Activated naive CD8-positive, alpha-beta T cell treated with anti-CD3 and anti-CD28 coated beads for 36 hours (primary cell): ENCODE measurements at places on chromosomes 7 and 10. TPM values are rescaled to one million over a fixed set of nuclear protein-coding genes. Genes with fewer than 3 reads are reported as not detected.

The UNC5B gene
- total RNA-seq: not detected

GRCh38 chr7:151628846-151629604, 109.3 kb upstream of the RHEB start:
- H3K27me3 ChIP-seq: no peaks in the 10 kb centered on the region
- H3K27ac ChIP-seq: no peak overlapping the region
- H3K4me3 ChIP-seq: no peak overlapping the region
- DNase-seq: no peak
- peaks cover 8% of the 10 kb centered on the region for H3K36me3 ChIP-seq

DNA sequence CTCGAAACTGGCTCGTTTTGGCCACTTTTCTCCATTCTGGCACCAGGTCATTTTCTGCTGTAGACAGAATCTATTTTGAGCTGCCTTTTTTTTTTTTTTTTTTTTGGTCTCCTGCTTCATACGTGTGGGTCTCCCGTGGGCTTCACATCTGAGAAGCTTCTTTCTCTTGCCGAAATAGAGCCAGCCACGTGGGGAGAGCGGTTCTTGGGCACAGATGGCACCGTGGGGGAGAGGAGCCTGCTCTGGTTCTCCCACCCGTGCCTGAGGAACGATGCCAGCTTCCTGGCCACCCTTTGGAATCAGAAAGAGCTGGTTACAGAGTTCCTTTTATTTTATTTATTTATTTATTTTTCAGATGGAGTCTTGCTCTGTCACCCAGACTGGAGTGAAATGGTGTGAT, 48.7 kb upstream of the OCM2 start:
- no peak for DNase-seq
- H3K36me3 ChIP-seq: no peaks in the 10 kb centered on the region
- H3K4me3 ChIP-seq: no peak overlapping the region
- no peak overlapping the region for H3K27ac ChIP-seq
- H3K27me3 ChIP-seq: peaks cover 19% of the 10 kb centered on the region

- H3K27ac ChIP-seq: peak overlapping the region; percentile 92
- DNase-seq: no peak
- peaks cover 27% of the 10 kb centered on the region for H3K4me1 ChIP-seq
- H3K4me3 ChIP-seq: peak overlapping the region; percentile 99
- H3K36me3 ChIP-seq: peaks cover 24% of the 10 kb centered on the region
Observed at GRCh38 chr7:876972-877311, 588 bp downstream of the GET4 start.

The CALHM2 gene
- 4.5 TPM for total RNA-seq

DNA sequence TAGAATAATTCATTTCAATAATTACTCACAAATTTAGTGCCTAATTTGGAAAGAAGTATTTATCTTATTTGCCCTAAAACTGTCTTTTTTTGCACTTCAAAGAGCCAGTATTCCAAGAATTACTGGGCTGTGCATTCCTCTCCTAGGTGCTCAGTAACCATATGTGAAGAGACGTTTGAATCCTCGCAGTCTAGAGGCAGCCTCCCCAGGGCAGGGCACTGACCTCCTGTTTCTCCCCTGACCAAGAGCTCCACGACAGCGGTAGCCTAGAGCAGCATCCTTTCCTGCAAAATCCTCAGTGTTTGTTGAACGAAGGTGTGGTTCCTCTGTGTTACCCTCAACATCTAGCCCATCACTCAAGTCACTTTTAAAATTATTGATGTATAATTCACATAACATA, 113.1 kb downstream of the EEPD1 start:
- H3K27me3 ChIP-seq: no peaks in the 10 kb centered on the region
- DNase-seq: no peak
- H3K36me3 ChIP-seq: no peaks in the 10 kb centered on the region
- no peak overlapping the region for H3K4me3 ChIP-seq
- H3K4me1 ChIP-seq: peaks cover 20% of the 10 kb centered on the region

DNA sequence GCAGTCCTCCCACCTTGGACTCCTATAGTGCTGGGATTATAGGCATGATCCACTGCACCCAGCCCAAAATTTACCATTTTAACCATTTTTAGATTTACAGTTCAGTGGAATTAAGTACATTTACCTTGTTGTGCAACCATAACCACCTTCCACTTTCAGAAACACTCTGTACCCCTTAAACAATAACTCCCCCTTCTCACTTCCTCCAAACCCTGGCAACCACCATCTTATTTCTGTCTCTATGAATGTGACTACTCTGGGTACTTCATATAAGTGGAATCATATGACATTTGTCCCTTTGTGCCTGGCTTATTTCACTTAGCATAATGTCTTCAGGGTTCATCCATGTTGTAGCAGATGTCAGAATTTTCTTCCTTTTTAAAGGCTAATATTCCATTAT, 33.6 kb downstream of the SUFU start:
- DNase-seq: no peak

DNA sequence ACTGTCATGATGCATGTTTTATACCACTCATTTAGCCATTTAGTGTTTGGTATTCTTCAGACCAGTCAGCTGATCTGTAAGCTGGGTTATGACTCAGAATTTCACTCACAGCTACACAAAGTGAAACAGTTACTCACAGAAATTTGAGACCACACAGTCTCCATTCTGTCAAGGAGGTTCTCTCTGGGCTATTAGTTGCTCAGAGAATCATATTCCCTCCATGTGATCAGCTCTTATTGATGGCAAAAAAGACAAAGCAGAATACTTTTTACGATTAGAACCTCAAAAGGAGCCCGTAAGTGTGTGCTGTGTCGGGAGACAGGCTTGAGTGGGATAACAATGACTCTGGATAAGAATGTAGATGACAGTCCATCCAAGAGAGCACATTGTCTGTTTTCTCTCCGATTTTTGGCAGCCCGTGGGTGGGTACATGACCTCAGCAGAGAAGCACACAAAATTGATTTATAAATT, 277.6 kb upstream of the SORCS1 start:
- no peak for DNase-seq
- H3K4me3 ChIP-seq: no peak overlapping the region

DNA sequence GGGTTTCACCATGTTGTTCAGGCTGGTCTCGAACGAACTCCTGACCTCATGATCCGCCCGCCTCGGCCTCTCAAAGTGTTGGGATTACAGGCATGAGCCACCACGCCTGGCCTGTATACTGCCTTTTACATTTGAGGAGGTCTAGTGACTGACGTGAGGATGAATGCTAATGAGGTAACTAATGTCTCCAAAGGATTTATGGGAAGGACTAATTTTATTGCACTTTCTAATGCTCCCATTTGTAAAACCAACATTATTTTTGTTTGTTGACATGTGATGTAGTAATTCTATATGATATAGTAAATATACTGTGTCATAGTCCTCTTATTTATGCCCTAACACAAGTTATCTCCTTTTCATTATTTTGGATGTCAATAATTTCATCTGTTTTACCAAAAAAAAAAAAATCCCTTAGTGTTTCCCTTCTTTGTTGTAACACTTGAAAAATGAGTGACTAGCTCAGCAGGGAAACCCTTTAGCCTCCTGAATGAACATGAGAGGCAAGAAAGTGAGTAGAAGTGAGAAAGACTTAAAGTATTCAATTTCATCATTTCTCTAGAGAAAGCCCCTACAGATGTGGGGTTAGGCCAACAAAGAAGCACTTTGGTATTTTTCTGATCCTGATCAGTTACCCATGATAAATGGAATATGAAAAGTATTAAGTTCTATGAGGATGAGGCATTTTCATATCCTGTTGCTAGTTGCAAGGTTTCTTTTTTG, 596.9 kb upstream of the PCDH15 start:
- no peaks in the 10 kb centered on the region for H3K36me3 ChIP-seq
- no peak overlapping the region for H3K27ac ChIP-seq
- no peak overlapping the region for H3K4me3 ChIP-seq
- no peaks in the 10 kb centered on the region for H3K4me1 ChIP-seq

The CALML5 gene
- not detected for total RNA-seq

The CPA4 gene
- not detected for total RNA-seq

The C1GALT1 gene
- total RNA-seq: 41.9 TPM

- H3K27ac ChIP-seq: no peak overlapping the region
- H3K27me3 ChIP-seq: peaks cover 13% of the 10 kb centered on the region
- DNase-seq: no peak
Observed at GRCh38 chr7:103679151-103680132, 233.4 kb upstream of the SLC26A5 start.

DNA sequence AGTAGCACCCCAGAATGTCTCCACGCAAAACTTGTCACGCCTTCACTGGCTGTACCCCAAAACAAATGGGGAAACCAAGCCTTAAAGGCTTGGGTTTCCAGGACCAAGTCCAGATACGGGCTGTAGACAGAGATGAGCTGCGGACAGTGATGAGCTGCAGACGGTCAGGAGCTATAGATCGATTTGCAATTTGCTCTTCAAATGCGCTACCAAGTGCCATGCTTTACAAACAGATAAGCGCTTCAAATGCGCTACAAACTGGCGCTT, 658 bp upstream of the SGCE start:
- peaks cover 50% of the 10 kb centered on the region for H3K27me3 ChIP-seq
- no peak for DNase-seq
- peaks cover 9% of the 10 kb centered on the region for H3K4me1 ChIP-seq
- peak overlapping the region; percentile 81 for H3K4me3 ChIP-seq
- H3K36me3 ChIP-seq: no peaks in the 10 kb centered on the region

The C10orf95 gene
- total RNA-seq: 0.49 TPM

- DNase-seq: no peak
- H3K4me1 ChIP-seq: no peaks in the 10 kb centered on the region
- H3K27me3 ChIP-seq: peaks cover 20% of the 10 kb centered on the region
- H3K4me3 ChIP-seq: no peak overlapping the region
- H3K27ac ChIP-seq: no peak overlapping the region
- no peaks in the 10 kb centered on the region for H3K36me3 ChIP-seq
Observed at GRCh38 chr7:30674876-30675275, 7.4 kb downstream of the CRHR2 start.

GRCh38 chr10:9140373-9140772, 1085.9 kb downstream of the GATA3 start:
- H3K27ac ChIP-seq: no peak overlapping the region
- no peaks in the 10 kb centered on the region for H3K36me3 ChIP-seq
- H3K27me3 ChIP-seq: no peaks in the 10 kb centered on the region

GRCh38 chr10:74575191-74575720, 251.1 kb upstream of the KAT6B start:
- no peak overlapping the region for H3K4me3 ChIP-seq
- peaks cover 17% of the 10 kb centered on the region for H3K4me1 ChIP-seq
- H3K27ac ChIP-seq: no peak overlapping the region

- no peak overlapping the region for H3K4me3 ChIP-seq
- H3K4me1 ChIP-seq: no peaks in the 10 kb centered on the region
- no peak for DNase-seq
- peaks cover 5% of the 10 kb centered on the region for H3K27me3 ChIP-seq
- H3K36me3 ChIP-seq: peaks cover 2% of the 10 kb centered on the region
Observed at GRCh38 chr7:152931633-152932032, 172.1 kb downstream of the ACTR3B start.

The ABCC2 gene
- total RNA-seq: 0.99 TPM

The SUN3 gene
- not detected for total RNA-seq

GRCh38 chr7:19754521-19755116, 18.8 kb downstream of the TMEM196 start:
- H3K27ac ChIP-seq: no peak overlapping the region
- H3K27me3 ChIP-seq: peaks cover 8% of the 10 kb centered on the region
- no peak for DNase-seq

GRCh38 chr7:6260291-6261187, 11.9 kb downstream of the CYTH3 start:
- H3K27me3 ChIP-seq: no peaks in the 10 kb centered on the region
- peaks cover 28% of the 10 kb centered on the region for H3K4me1 ChIP-seq
- DNase-seq: no peak
- H3K4me3 ChIP-seq: no peak overlapping the region
- no peak overlapping the region for H3K27ac ChIP-seq

- no peaks in the 10 kb centered on the region for H3K36me3 ChIP-seq
- no peak for DNase-seq
- H3K4me3 ChIP-seq: no peak overlapping the region
- no peaks in the 10 kb centered on the region for H3K4me1 ChIP-seq
Observed at GRCh38 chr7:90025771-90026170, 128.5 kb upstream of the STEAP1 start.

GRCh38 chr7:138785587-138786437, 12.0 kb upstream of the TMEM213 start:
- no peak overlapping the region for H3K4me3 ChIP-seq
- no peaks in the 10 kb centered on the region for H3K27me3 ChIP-seq
- no peak overlapping the region for H3K27ac ChIP-seq
- H3K36me3 ChIP-seq: no peaks in the 10 kb centered on the region
- no peak for DNase-seq

DNA sequence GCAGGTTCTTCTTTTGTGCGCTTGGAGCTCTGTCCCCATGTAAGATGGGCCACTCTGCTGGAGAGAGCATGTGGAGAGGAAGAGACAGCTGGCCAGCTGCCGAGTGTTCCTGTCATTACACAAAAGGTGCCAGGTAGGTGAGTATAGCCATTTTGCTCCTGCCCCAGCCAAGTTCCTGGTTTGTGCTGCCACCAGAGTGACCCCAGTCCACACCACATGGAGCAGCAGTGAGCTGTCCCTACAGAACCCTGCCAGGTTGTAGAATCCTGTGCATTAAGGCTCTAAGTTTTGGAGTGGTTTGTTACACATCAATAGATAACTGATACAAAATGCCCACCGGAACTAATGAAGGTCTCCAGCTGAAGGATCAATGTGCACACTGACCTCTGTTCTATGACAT, 84.6 kb upstream of the GHITM start:
- DNase-seq: no peak
- H3K27me3 ChIP-seq: peaks cover 4% of the 10 kb centered on the region
- H3K27ac ChIP-seq: no peak overlapping the region
- H3K4me1 ChIP-seq: no peaks in the 10 kb centered on the region
- no peak overlapping the region for H3K4me3 ChIP-seq
- no peaks in the 10 kb centered on the region for H3K36me3 ChIP-seq

- no peaks in the 10 kb centered on the region for H3K4me1 ChIP-seq
- H3K27ac ChIP-seq: no peak overlapping the region
- no peak for DNase-seq
- no peak overlapping the region for H3K4me3 ChIP-seq
- H3K27me3 ChIP-seq: peaks cover 15% of the 10 kb centered on the region
Observed at GRCh38 chr7:118327174-118327573, 102.7 kb downstream of the ANKRD7 start.

- H3K27ac ChIP-seq: peak overlapping the region; percentile 66
- peaks cover 3% of the 10 kb centered on the region for H3K4me1 ChIP-seq
- no peak for DNase-seq
- H3K4me3 ChIP-seq: no peak overlapping the region
Observed at GRCh38 chr10:69172241-69172982, 7.6 kb upstream of the SUPV3L1 start.

The ABCB1 gene
- total RNA-seq: 9.5 TPM

The ZNHIT1 gene
- 37.3 TPM for total RNA-seq

DNA sequence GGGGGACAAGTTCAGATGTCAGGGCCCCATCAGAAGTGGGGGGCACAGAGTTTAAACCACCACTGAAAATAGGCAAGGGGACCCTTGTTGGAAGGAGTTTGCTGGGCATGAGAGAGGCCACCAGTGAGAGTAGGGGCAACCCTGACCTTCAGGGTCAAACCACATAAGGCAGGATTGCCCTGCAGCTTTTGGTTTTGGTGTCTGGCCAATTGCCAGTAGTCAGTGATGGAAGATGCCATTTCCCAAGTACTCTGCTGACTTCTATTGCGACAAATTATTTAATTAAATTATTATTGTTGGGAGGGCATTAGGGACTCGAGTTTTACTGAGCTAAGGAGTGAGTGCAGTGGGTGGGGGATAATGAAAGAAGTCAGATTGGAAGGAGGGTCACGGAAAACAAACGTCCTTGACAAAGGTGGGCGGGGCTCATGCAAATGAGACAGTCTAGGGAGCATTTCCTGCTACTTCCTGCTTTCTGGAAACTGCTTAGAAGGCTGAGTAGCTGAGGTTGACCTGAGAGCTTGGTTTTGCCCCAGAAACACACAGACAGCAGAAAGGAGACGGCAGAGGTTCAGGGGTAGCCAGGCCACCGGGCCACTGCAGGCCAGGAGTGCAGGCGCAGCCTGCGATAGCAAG, 74.2 kb upstream of the ANLN start:
- H3K36me3 ChIP-seq: no peaks in the 10 kb centered on the region
- no peak overlapping the region for H3K27ac ChIP-seq
- DNase-seq: no peak
